ENCODE measurements at places on chromosomes 13 and 19. TPM values are rescaled to one million over a fixed set of nuclear protein-coding genes. Genes with fewer than 3 reads are reported as not detected.

Gene ELOF1
- total RNA-seq, result 48.0 TPM

Gene FAM98C
- 19.6 TPM for total RNA-seq

Gene KLK3
- total RNA-seq, result not detected

Gene POGLUT2
- total RNA-seq, result 3.3 TPM

Gene KIR3DL2
- 1.3 TPM for total RNA-seq

Gene LRRC4B
- not detected for total RNA-seq

Gene CEACAM16
- not detected for total RNA-seq

Gene KIR2DL1
- not detected for total RNA-seq

Gene ZNF426
- total RNA-seq, result 12.3 TPM

Gene FPR2
- not detected for total RNA-seq

Gene GRIN3B
- not detected for total RNA-seq

Gene GRK1
- total RNA-seq, result 0.16 TPM

Gene RXFP2
- total RNA-seq, result not detected

Gene SIGLEC12
- 1.2 TPM for total RNA-seq

Gene EHD2
- 1.6 TPM for total RNA-seq

Gene NPAS1
- not detected for total RNA-seq

Gene TMIGD2
- total RNA-seq, result 15.8 TPM

Gene DUS3L
- total RNA-seq, result 59.4 TPM

Gene NALCN
- total RNA-seq, result not detected

Gene MAST1
- total RNA-seq, result 1.8 TPM

Gene METTL21C
- total RNA-seq, result not detected

Gene OR1I1
- total RNA-seq, result not detected

Gene RFPL4A
- not detected for total RNA-seq

Gene SLC25A42
- total RNA-seq, result 10.4 TPM

Gene CD177
- total RNA-seq, result not detected

Gene ZNF527
- total RNA-seq, result 5.0 TPM

Gene ACP7
- not detected for total RNA-seq

Gene TYROBP
- total RNA-seq, result not detected

Gene PGPEP1
- total RNA-seq, result 20.9 TPM

Gene ADPRHL1
- total RNA-seq, result 0.49 TPM

Gene CLASRP
- total RNA-seq, result 101 TPM

Gene SLC15A1
- total RNA-seq, result not detected

Gene NCAN
- not detected for total RNA-seq

Gene TJP3
- total RNA-seq, result 1.0 TPM

Gene PNMA8A
- not detected for total RNA-seq

Gene SLC7A1
- 126 TPM for total RNA-seq

All from activated CD4-positive, alpha-beta T cell treated with anti-CD3 and anti-CD28 coated beads for 36 hours (primary cell).